Fibroblast of skin of scalp (primary cell): ENCODE measurements at places on chromosomes 4 and X.

- DNase-seq = no peak
These were observed 38.2 kb downstream of the AFF1 start for GRCh38 chr4:86972997-86973396.

DNA sequence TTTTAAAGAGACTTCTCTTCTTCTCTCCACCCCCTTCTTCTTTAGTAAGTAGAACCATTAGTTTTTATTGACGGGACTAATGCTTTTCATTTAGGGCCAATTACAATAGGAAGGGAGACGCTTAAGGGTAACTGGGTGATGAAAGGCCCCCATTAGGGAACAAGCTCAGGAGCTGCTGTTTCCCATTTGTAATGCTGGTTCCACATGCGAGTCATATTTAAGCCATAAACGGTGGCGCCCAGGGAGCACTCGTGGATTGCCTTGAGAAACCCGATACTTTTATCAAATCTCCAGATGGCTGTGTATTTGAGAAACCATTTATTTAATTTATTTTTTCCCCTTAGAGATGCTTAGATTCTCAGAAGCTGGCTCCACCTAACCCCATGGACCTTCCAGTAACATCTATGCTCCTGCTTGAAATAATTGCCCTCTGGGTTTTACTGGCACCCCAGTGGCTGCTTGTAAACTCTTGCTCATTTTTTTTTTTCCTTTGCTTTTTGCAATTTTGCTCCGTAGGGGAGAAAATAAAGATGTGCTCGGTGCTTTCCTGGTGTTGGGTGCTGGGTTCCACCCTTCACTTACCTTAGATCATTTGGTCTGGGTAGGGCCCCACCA, 124.2 kb upstream of the MSX1 start:
- no peak for DNase-seq

GRCh38 chrX:981791-982626, 230.4 kb downstream of the CRLF2 start:
- DNase-seq = no peak

DNA sequence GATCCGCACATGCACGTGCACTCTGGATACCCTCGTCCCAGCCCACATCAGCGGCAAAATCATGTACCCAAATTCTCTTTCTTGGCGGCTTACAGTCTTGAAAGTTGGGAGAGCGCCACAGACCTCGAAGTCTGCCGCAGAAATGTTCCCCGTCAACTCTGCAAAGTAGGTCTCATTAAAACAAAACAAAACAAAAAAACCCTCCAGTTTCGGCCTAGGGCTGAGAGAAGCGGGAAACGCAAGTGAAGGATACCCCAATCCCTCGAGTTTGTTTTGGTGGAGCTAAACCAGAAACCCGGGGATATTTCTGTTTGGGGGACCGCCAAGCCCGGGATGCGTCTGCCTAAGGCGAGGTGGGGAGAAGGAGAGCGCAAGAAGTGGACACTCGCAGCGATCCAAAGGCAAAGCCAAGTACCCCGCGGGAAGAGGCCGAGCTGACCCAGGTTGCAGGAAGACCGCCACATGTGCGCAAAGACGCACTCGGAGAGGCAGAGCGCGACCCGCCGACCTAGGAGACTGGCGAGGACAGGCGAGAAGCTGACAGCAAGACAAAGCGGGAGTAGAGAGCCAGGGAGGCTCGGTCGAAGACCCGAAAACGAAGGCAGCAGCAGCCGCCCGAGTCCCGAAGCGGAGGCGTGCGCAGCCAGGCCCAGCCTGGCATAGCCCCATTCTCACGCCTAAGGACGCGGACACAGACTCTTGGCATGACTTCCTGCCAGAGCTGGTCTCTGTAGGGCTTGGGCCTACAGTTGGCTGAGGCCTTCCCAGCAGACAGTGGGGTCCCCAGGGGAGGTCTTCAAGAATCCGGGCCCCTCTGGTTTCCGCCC, 49.6 kb upstream of the BCOR start:
- DNase-seq = no peak

- peak; percentile 12 for DNase-seq
These were observed 20.8 kb downstream of the FGFR3 start for GRCh38 chr4:1813915-1814314.

DNA sequence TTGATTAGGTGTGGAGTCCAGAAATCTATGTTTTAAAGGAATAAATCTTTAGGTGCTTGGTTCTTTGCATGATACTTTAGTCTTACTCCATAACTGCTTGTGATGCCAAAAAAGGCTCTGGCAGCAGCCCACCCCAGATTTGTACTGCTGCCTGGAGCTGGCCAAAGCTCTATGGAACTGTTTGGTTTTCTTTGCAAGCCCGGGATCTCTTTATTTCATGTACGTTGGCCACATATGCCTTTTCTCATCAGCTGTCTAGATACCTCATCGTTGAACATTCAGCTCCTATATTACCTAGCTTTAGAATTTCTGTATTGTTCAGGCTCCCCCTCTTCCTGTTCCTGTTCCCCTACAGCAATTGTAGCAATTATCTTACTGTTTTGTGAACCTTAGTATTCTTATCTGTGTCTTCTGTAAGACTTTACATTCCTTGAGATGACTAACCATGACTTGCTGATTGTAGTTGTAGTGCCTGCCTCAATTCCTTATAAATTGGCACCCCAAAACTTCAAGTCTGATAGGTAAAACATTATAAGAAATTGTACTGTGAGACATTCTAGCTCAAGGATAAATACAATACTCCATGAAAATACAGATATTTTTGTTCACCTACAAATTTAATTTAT, 199.4 kb upstream of the GPRIN3 start:
- DNase-seq = no peak

- DNase-seq = peak; percentile 84
These were observed 12.4 kb upstream of the SH3RF1 start for GRCh38 chr4:169283114-169283509.

DNA sequence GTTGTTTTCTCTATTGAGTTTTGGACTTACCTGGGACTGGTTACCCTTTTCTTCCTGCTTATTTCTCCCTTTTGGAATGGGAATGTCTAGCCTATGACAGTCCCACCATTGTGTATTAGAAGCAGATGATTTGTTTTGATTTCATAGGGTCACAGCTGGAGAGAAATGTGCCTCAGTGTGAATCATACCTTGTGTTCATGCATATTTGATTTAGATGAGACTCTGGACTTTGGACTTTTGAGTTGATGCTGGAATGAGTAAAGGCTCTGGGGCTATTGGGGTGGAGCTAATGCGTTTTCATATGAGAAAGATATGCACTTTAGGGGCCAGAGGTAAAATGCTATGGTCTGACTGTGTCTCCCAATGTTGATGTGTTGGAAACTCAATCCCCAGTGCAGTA, 30.5 kb upstream of the TEX13C start:
- peak; percentile 5 for DNase-seq

DNA sequence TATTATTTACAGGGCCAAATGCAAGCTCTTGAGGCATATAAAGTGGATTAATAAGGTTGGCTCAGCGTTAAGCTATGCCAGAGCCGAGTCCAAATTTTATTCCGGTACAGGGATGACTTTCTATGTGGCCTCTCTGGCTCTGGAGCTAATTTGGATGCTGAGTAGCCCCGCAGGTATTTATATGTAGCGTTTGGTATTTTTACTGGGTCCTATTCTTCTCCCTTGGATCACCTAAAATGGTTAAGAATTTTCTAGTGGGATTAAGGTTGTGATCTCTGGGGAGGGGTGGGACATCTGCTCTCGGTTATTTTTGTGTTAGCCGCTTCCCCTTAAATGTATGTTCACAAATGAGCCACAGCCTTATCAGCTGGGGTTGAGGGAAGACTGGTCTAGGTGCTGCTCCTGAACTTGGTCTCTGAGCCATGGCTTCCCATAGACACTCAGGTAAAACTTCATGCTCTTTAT, 49.4 kb downstream of the FHL1 start:
- DNase-seq = peak; percentile 64

- peak; percentile 38 for DNase-seq
These were observed 47.5 kb upstream of the GALNT7 start for GRCh38 chr4:173121076-173121561.

DNA sequence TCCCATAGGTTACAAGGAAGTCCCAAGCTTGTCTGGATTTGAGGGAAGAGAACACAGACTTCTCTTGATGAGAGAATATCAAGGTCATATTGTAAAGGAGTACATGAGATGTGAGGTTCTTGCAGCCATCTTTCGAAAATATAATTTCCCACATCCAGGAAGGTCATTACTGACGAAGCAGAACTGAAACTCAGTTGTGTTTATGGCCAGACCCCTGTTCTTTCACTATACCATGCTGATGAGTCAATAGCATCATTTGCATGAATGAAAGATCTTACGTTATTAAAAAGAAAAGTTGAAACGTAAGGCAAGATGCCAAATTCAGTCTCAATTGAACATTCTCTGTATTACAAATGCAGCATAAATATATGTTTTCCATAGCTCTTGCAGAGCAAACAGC, 14.2 kb upstream of the CCDC149 start:
- DNase-seq = no peak

- DNase-seq = no peak
These were observed 19.0 kb downstream of the MAGEC2 start for GRCh38 chrX:142186103-142186502.

DNA sequence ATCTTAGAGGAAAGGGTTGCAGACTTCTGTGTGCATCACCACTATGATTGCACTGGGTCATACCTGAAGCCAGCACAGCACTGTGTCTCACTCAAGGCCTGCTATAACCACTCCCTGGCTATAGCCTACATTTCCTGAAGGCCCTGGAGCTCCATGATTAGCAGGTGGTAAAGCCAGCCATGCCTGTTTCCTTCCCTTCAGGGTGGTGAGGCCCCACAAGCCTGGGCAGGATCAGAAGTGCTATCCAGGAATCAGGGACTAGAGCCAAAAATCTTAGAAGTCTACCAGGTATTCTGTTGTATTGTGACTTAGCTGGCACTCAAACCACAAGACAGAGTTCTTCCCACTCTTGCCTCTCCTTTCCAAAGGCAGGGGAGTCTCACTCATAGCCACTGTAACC, 734.6 kb downstream of the GLUD2 start:
- no peak for DNase-seq

GRCh38 chr4:79211490-79211889, 114.4 kb downstream of the NAA11 start:
- no peak for DNase-seq

DNA sequence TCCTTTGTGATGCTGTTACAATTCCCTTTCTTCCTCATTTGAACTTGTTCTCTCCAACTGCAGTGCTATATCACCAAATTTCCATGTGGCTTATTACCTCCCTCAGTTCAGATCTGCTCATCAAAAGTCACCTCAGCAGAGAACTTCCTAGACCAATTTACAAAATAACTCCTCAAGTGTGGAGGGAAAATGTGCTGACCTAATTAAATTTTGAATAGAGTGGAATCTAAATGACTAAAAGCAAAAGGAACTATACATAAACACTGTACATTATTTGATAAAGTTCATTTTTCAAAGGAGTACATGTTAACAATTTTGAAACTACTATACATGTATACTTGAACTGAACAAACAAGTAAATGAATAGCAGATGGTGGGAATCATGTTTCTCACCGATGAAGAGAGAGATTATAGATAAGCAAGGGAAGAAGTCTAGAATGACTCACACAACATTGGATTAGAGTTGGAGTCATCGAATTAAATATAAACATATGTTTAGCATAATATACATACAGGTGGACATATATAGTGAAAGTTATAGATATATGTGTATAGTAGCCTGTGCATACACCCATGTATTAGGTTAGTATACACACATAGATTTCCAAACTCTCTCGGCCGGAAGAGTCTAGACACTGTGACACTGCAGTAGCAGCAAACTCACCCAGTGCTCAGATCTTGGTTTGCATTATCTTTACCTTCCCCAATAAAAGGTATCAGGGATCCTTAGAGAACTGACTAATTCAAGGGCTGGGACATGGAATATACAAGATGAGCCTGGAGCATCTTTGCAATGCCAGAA, 318.7 kb downstream of the PCDH18 start:
- DNase-seq = peak; percentile 24

DNA sequence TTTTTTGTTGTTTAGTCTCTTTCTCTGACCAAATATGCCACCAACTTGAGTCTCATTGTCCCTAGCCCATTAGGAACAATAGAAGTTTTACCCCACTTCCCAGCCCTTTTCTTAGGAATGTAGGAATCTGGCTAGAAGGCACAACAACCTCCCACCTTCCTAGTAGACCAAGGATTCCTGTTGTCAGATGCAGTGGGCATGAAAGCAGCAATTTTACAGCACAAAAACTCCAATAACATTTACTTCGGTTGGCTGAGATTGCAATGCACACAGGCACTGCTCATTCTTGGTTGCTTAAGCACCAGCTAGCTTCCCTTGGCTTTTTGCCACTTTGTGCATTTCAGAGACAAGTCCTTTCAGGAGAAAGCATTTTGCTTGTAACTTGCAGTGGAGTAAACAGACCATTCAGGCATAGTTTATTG, 312.8 kb downstream of the TENM3 start:
- DNase-seq = peak; percentile 66

- DNase-seq = no peak
These were observed 73.5 kb upstream of the FHDC1 start for GRCh38 chr4:152862608-152863007.

GRCh38 chrX:25004040-25004439, 11.7 kb downstream of the ARX start:
- no peak for DNase-seq

DNA sequence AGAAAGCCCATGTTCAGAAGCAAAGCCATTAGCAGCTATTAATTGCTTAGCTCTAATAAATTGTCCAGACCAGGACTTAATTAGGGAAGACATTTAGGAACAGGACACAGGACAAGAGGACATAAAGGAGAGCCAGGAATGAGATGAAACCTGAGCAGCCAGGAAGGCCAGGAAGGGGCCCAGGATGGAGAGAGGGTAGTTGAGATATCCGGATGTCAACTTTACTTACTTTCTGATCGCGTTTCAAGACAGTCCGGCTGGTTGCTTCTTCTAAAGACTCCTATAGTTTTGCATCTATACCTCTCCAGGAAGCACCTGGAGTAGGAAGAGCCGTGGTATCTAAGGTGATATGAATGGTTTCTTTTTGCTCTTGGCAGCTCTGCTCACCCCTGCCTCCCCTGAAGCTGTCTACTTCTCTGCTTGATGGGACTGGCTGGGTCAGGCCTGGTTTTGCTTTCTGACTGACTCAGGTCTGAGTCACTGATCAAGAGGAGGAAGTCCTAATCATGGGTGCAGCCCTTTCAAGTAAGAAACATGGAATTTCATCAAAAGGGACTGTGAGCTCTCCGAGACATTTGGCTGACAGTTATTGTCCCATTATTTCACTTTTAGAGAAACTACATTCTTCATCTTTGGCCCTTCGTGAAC, 733.3 kb downstream of the RPA4 start:
- DNase-seq = peak; percentile 59

GRCh38 chr4:186104114-186104889, at the start of gene FAM149A:
TSS of gene FAM149A (plus strand) at chr4:186104704.
- DNase-seq = no peak
